ENCODE measurements at places on chromosomes 5 and 9. TPM values are rescaled to one million over a fixed set of nuclear protein-coding genes. Genes with fewer than 3 reads are reported as not detected.

Gene SPATA31C1
- not detected for total RNA-seq

Gene CDH10
- not detected for total RNA-seq

Gene AQP7
- total RNA-seq: 4.6 TPM

Gene IL17B
- 8.5 TPM for total RNA-seq
